PC-3 (cell line): ENCODE measurements at places on chromosomes 16 and 17.
A peak's percentile ranks its signal among the peaks of the same experiment; 100 is the strongest.

DNA sequence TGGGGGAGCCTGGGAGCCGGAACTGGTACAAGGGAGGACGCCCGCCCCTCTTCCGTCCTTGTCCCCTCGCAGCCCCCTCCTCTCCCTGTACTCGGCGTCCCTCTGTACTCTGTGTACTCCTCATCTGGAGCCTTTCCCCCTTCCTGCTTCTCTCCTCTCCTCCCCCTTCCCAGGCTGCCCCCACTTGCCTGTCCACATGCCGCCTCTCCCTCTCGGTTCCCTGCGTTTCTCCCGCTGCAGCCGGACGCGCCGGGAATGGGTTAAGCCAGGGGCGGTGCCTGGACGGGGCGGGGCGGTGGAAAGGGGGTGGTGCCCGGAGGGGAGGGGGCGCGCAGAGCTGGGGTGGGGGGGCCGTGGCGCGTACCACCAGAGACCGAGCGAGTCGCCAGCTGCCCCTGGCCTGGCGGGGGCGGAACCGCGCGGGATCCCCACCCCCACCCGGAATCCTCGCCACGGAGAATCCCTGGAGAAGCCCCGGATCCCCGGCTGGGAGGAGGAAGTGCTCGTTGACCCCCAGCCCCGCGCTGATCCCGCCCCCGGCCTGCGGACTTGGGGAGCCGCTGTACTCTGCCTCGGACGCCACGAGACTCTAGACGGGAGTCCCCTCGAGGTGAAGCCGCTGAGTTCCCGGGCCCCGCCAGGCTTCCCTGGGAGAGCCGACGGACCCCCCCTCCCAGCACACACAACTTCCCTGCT, 22.6 kb downstream of the GJD3 start:
- DNase-seq, result peak; percentile 41

GRCh38 chr17:55086635-55087058, 118.1 kb downstream of the STXBP4 start:
- DNase-seq, result peak; percentile 91

DNA sequence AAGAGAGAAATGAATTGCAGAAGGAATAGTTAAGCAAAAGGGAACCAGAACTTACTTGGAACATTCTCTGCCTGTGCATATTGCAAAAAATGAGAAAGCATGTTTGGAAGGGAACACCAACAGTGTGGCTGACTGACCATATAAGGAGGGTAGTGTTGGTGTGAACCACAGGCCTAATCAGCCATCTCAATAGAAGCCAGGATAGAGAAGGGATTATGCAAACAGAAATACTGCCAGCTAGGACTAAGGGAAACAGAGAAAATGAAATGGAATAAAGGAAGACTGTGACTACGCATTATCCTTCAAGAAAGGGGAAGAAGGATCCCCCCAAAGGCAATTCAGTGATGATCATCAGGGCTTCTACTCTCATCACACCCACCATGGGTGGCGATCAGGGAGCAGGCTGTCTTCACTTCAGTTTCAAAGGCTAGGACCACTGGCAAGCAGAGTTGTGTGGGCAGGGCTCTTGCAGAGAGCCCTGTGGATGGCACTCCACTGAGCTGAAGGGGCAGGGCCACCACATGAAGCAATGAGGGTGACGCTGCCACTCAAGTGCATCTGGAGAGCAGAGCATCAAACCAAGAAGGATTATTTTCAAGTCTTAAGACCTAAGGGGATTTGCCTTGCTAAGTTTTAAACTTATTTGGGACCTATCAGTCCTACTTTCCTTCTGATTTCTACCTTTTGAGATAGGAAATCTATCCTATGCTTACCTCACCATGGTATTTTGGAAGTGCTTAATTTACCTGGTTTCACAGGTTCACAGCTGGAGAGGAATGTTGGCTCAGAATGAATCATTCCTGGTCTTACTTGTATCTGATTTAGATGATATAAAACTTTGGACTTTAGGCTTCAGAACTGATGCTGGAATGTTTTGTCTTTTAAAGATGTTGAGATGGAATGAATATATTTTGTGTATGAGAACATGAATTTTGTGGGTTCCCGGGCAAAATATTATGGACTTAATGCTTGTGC, 140.5 kb downstream of the SSH2 start:
- DNase-seq, result peak; percentile 2

- peak; percentile 91 for DNase-seq
These were observed 24.4 kb upstream of the ETV4 start for GRCh38 chr17:43570518-43570928.

DNA sequence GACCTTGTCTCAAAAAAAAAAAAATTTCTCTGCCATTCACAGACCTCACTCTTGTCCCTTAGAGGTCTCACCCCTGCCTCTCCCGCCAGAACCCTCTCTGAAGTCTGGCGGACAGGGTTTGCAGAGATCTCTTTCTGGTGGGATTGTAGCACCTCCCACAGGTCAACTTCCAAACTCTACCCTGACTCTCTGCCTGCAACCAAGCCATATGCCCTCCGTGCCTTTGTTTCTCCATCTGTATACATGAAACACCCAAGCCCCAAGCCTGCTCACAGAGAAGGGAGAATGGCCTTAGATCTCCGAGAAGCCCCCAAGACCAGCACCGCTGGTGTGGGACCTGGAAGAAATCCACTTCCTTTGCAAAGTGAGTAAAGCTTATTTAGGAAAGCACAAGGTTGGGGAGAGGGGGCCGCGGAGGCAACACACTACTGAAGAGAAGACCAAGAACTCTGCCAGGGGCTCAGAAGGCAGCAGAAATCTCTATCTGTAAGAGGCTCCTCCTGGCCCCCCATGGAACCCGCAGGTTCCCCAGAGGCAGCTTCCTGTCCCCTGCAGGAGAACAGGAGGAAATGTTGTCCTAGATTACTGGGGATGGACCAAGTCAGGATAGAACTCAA, 219.9 kb downstream of the C16orf78 start:
- no peak for DNase-seq

- no peak for DNase-seq
These were observed 41.3 kb upstream of the GFOD2 start for GRCh38 chr16:67760206-67760955.

GRCh38 chr17:5535436-5535835, 48.9 kb downstream of the NLRP1 start:
- DNase-seq, result no peak

DNA sequence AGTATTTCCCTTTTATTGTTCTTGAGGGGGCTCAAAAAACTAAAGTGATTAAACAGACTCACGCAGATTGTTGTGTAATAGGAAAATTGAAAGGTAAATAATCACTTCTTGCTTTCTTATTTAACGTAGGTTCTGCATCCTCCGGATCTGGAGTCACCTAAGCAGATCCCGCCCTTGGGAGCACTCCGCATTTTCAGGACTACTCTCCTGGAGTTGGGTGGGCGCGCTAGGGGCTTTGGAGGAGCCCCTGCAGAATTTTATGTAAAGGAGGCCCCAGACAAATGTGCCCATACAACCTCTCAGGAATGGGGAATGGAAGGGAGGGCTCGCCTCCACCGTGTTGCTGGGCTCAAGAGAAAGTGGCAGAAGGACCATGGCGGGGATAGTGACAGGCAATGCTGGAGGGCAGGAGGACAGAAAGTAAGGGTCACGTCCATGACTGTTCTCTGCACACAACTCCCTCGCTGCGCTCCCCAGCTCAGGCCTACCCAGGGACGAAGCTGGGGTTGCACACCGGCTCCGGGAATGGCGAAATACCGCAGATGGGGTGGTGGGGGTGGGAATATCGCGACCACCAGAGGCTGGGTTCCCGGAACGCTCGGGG, 8.3 kb downstream of the MT2A start:
- DNase-seq, result no peak

- no peak for DNase-seq
These were observed 324.5 kb downstream of the SOX9 start for GRCh38 chr17:72445055-72445991.

DNA sequence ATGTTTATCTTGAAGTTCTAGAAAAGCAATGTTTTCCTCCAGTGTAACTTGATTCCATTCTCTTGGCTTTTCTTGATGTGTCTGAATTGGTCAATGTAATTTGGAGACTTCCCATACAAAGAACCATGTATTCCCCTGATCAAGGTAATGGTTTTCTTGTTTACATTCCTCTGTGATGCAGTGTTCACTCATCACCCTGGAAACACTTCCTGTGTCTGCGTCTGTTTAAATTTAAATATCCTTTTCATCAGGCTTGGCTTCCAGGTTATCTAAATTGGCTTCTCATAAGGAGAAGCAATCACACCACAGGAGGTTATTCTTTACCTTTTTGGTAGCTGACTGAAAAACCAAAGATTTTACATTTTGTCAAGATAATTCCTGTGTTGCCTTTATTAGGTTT, 237.3 kb upstream of the WSCD1 start:
- peak; percentile 83 for DNase-seq

GRCh38 chr17:16438557-16439302, 23.4 kb downstream of the TRPV2 start:
- peak; percentile 100 for DNase-seq

GRCh38 chr17:58200024-58200633, 7.6 kb downstream of the EPX start:
- DNase-seq, result peak; percentile 78

GRCh38 chr17:77375917-77376651, 235.3 kb downstream of the SEC14L1 start:
- no peak for DNase-seq

GRCh38 chr16:704552-705380, 835 bp downstream of the FBXL16 start:
- no peak for DNase-seq

DNA sequence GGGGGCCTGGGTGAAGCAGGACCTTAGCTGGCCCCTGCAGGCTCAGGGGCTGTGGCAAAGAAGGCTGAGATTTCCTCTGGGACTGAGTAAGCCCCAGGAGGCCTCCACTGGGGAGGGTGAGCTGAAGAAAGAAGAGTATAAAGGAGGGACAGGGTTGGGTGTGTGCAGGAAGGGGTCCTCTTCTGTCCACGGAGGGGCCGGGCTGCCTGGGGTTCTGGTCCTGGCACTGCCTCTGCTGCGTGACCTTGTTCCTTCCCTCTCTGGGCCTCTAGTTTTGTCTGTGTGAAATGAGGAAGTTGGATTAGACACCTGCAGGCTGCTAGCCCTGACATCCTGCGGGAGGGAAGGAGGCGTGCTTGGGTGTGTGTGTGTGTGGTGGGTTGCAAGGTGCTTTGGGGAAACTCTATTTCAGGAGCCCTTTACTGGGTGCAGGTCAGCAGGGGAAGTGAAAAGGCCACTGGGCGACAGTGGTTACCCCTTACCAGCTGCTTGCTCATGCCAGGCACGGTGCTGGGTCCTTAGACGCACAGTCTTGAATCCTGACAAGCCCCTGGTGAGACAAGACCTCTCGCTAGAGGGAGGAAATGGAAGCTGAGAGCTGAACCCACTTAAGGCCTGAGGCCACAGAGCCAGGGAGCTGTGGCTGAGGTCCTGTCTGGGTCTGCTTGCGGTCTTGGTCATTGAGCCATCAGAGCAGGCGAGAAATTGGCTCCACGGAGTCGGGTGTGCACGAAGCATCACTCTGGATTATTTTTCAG, 60.7 kb downstream of the OR1D5 start:
- no peak for DNase-seq

GRCh38 chr16:63287401-63287800, 1251.2 kb upstream of the CDH8 start:
- DNase-seq, result no peak

DNA sequence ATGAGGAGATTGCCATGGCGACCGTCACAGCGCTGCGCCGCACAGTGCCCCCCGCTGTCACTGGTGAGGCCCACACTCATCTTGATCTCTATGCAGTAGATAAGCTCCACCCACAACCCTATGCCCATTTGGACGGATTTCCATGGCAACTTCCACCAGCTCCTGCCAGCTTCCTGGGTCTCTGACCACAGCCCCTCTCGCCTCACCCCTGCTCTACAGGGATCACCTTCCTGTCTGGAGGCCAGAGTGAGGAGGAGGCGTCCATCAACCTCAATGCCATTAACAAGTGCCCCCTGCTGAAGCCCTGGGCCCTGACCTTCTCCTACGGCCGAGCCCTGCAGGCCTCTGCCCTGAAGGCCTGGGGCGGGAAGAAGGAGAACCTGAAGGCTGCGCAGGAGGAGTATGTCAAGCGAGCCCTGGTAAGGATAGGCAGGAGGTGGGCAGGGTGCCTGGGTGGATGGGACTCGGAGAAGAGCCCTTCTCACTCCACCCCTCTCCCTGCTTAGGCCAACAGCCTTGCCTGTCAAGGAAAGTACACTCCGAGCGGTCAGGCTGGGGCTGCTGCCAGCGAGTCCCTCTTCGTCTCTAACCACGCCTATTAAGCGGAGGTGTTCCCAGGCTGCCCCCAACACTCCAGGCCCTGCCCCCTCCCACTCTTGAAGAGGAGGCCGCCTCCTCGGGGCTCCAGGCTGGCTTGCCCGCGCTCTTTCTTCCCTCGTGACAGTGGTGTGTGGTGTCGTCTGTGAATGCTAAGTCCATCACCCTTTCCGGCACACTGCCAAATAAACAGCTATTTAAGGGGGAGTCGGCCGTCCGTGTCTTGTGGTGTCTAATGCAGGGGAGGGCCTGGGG, 4.3 kb downstream of the ALDOA start:
- DNase-seq, result no peak

- DNase-seq, result no peak
These were observed 89.7 kb upstream of the CDYL2 start for GRCh38 chr16:80894091-80894490.

GRCh38 chr17:48631693-48632578, 5.8 kb upstream of the HOXB9 start:
- no peak for DNase-seq

DNA sequence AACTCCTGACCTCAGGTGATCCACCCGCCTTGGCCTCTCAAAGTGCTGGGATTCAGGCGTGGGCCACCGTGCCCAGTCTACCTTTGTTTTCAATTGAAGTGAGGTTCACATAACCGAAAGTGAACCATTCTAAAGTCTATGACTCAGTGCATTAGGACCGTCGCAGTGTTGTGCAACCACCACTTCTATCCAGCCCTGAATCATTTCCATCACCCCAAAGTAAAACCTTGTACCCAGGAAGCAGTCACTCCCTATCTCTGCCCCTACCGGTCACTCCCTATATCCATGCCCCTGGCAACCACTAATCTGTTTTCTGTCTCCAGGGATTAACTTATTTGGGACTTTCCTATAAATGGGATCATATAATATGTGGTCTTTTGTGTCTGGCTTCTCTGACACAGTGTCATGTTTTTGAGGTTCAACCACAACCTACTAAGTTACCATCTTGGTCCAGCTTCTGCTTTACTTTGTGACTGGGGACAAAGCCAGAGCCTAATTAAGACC, 28.3 kb upstream of the CDC42EP4 start:
- DNase-seq, result peak; percentile 96

DNA sequence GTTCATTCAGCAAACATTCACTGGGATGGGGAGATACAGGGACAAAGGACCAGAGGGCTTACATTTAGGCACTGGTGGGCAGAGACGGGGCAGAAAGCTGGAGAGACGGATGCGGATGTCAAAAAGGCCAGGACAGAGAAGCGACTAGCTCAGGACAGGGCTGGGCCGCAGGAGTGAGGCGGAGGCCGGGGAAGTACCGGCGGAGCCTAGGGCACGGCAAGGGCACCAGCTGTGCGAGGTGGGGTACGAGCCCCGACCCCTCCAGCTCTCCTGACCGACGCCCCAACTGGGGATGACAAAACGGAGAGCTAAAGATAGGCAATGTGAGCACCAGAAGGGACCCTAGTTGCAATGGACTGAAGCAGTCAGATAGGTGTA, 3.9 kb upstream of the SGCA start:
- no peak for DNase-seq
